ENCODE measurements at places on chromosomes 12 and 14.
A peak's percentile ranks its signal among the peaks of the same experiment; 100 is the strongest.

DNA sequence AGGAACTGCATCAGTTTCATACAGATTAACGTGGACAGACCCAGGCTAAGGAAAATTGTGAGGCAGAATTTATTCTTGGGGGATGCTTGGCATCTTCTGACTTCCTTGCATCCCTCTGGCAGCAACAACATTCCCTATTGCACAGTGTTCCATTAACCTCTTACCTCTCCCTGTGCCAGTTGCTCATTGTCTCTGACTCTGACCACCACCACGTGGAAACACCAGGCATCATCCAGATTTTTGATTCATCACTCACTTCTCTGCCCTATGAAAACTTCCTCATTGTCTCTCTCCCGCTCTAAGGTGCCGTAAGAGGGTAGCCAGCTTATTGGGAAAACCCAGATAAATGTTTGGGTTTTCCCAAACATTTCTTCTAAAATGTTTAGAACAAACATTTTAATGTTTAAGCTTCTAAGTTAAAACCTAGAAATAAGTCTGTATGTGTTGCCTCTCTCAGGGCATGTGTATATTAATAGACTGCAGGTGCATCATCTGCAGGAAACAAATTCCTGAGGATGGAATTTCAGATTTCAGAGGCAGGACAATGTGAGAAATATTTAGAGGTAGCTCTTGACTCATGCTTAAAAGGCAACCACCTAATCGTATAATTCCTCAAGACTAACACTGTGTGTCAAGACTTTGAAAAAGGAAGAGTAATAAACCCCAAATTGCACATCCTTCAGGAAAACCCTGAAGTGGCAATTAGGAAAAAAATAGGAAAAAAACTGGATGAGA is 64.5 kb upstream of the SLC35F4 start:
- DNase-seq, result no peak

- no peak for DNase-seq
Measured at GRCh38 chr12:130152386-130152785, 9.9 kb upstream of the FZD10 start.

GRCh38 chr12:89439941-89440340 is 84.7 kb downstream of the GALNT4 start:
- DNase-seq, result no peak

- no peak for DNase-seq
Measured at GRCh38 chr12:22990501-22990900, 365.5 kb downstream of the ETNK1 start.

- no peak for DNase-seq
Measured at GRCh38 chr12:104522985-104523722, 66.4 kb downstream of the CHST11 start.

- no peak for DNase-seq
Measured at GRCh38 chr14:51926449-51926848, 62.9 kb upstream of the RTRAF start.

DNA sequence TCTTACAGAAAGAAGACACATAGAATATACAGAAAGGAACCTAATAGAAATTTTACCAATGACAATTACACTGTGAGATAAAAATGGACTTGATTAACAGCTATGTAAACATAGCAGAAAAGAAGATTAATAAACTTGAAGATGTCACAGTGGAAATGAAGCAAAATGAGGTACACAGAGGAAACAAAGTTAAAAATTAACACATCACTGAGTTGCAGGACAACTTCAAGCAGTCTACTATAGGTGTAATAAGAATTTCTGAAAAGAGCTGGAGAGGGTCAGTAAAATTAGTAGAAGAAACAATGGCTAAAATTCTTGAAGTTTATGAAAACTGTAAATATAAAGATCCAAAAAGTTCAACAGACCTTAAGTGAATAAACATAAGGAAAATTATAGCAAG is 738.7 kb downstream of the C12orf50 start:
- DNase-seq, result no peak

DNA sequence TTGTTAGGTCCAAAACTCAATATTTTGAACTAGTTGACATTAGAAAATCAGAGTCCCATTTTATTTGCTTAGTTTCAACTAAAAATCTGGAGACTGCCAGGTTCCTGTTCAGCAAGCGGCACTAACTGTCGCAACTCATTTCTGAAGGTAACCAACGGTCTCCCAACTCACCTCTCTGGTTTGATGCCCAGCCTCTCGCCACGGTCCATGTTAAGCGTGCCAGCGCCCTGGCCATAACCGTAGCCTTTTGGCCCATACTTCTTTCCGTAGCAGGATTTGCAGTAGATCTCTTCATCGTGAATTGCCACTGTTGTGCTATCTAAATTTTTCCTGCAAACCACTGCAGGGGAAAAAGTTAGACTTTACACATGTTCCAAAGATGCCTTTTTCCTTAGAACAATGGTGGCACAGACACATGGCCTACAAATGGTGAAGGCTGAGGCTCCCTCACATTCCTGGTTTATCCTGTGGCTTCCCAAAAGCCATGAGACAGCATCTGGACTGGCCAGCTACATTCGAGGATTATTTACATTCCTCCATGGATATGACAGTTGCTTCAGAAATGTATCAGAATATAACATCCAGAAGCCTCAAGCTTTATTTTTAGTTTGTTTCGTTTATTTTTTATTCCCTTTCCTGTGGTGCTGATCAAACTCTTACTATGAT is 15.7 kb downstream of the CSRP2 start:
- DNase-seq, result no peak

DNA sequence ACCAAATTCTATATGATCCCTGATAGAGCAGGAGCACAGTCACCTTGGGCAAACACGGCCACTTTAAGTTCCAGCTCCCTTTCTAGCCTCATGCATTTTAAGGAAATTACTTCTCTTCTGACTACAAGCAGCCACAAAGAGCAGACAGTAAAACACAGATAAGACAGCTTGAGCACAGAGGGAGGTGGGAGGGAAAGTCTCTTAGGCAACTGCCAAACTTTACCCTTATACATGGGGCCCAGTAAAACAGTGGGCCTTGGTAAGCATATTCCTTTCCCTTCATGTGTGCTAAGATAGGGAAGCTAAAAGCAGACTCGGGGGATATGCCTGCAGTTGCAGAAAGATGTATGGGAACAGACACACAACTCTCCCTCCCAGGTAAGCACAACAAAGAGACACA is 235.9 kb downstream of the CPNE8 start:
- no peak for DNase-seq

DNA sequence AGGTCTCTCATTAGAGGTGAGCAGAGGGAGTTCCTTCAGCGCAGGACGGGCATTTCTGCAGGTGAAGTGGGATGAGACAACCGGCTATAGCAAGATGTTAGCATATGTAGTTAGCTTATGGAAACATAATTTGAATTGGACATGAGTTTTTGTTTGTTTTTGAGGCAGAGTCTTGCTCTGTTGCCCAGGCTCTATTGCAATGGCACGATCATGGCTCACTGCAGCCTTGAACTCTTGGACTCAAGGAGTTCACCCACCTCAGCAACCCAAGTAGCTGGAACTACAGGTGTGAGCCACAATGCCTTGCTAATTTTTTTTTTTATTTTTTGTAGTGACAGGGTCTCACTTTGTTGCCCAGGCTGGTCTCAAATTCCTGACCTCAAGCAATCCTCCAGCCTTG is 69.2 kb downstream of the RCOR1 start:
- no peak for DNase-seq

- DNase-seq, result no peak
Measured at GRCh38 chr12:95253386-95253785, 35.8 kb downstream of the VEZT start.

DNA sequence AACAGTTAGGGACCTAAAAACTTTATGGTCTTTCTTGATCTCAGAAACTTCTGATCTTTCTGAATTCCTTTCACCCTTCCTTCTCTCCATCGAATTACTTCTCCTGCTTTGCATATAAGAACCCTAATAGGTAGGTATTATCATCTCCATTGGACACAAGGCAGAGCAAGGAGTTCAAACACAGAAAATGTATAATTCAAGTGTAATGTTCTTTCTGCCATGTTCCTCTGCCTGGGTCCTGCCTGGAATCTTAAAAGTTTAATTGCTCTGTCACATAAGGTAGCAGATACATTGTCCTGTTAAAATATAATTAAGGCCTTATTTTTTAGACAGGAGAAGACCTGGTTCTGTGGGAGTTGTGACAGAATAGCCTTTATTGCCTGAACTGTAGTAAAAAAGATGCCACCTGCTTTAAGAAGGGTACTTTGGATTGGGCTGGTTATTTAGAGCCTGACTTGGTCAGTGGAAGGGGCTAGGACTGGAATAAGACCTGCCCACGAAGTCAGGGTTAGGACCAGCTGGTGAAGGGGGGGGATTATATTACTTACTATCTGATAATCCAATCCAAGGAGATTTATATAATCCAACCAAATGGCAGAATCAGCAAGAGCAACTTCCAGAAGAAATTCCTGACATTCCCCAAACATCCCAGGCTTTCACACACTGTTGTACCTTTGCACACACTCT is 10.4 kb downstream of the G2E3 start:
- DNase-seq, result no peak

GRCh38 chr12:52522346-52523011 is 2.3 kb upstream of the KRT5 start:
- DNase-seq, result no peak

GRCh38 chr12:7933255-7933726 is 2.7 kb downstream of the SLC2A3 start:
- peak; percentile 46 for DNase-seq

DNA sequence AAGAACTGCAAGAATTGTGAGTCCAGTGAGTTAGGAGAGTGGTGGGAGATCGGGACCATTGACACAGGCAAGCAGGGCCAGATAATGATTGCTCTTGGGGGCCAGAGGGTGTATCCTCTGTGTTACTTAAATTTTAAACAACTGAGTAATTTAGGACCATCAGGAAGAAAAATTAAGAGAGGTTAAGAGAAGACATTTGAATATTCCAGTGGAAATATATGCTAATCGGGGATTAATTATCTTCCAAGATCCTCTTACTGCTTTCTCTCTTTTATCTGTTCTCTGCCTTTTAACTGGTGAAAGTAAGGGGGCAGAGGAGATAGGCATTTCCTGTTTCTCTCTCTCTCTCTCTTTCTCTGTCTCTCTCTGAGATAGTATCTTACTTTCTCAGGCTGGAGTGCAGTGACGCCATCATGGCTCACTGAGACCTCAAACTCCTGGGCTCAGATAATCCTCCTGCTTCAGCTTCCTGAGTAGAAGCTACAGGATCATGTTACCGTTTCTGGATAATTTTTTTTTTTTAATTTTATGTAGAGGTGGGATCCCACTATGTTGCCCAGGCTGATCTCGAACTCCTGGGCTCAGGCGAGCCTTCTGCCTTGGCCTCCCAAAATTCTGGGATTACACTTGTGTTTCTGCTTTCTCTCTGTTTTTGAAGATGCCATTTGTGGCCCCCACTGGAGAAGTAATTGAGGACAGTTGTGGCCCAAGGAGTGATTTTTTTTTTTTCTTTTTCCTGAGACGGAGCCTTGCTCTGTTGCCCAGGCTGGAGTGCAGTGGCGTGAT is 85.1 kb downstream of the DIP2B start:
- DNase-seq, result no peak

DNA sequence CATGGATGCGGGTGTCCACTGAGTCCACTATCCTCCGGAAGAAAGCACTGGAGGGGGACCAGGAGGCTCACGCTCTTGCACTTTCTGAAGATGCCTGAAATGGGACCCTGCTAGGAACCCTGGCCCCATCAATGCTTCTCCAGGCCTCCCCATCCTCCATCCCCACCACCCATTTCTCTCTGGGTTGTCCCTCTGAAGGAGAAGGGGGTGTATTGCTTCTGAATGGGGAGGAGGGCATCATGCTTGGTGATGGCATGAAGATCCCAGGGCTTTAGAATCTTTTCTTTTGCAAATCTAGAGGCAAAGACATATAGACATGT is 681 bp upstream of the JPH4 start:
- no peak for DNase-seq

DNA sequence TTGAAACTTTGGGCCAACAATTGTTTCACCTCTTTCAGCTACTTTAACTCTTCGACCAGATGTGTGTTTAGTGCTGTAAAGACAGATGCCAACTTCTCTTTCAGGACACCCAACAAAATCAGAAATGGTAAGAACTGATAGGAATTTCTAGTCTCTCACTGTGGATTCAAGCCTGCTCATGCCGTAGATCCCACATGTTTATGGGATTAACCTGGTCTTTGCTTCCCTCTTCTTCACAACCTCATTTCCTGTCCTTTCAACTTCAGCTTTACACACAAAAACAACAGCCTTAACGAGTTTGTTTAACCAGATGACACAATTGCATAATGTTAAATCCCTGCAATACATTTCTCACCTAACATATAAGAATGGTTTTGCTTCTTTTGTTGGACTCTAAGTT is 1031.9 kb upstream of the LRFN5 start:
- DNase-seq, result no peak

Measured in stimulated activated CD8-positive, alpha-beta memory T cell treated with anti-CD3 and anti-CD28 coated beads, Interleukin-4, amount 100 ng/mL, for 24 hours (primary cell).